ENCODE measurements at places on chromosomes 2 and 18. TPM values are rescaled to one million over a fixed set of nuclear protein-coding genes. Genes with fewer than 3 reads are reported as not detected.

MFSD2B gene
- 0.12 TPM for total RNA-seq

NAT8 gene
- total RNA-seq, result not detected

DNA sequence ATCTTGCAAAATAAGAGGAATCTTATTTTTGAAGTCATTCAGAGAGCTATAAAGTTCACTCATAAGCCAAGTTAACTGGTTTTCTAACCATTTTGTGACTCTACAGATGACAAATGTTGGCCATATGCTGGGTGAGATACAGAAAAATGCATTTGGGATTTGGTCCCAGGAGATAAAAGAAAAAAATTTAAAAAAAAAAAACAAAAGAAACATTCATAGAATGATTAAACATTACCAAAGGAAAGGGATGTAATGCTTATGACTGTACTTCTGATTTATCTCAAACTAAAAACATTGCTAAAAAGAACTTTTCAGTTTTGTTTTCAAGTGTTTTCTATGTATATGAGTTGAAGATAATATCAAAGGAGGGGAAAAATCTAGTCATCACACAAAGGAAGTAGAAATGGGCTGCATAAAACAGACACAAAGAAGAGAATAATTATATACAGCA lies 43.1 kb downstream of the PELI1 start:
- no peak overlapping the region for H3K4me3 ChIP-seq
- H3K27me3 ChIP-seq, result no peaks in the 10 kb centered on the region
- H3K36me3 ChIP-seq, result peaks cover 58% of the 10 kb centered on the region
- DNase-seq, result no peak

DNA sequence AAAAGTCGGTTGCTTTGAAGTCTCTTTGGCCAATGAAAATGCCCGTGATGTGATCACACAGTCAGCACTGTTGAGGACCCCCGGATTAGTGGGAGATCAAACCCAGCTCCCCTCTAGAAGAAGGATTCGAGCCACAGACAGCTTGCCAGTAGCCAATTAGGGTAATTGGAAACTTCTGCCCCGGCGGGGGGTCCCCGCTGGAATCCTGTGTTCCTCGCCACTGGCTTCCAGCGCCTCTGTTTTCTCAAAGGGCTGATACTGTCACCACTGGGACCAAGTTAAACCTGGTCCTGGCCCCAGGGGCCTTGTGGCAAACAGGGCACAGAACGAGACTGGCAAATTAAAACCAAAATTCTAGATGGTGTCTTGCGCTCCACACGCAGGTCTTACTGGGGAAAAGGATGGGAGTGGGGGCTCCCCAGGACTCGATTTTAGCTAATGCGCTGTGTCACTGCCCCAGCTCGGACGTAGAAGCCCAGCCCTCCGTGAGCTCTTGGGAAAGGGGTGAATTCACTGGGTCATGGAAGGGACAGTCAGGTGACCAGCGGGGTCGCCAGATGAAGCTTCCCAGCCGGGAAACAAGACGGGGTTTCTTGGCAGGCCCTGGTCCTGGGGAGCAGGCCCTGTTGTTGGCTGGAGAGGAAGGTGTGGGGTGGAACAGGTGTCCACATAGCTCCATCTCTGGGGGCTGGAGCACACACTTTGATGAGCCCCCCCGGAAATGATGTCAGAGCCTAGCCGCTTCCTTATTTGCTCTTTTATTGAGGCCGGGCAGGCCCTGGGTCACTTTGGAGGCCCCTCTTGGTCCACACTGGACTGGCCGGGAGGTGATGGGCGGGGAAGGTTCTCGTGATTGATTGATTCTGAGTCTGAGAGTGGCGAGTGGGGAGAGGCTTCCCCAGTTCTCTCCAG lies 90.2 kb downstream of the SMAD7 start:
- H3K27ac ChIP-seq, result no peak overlapping the region
- no peaks in the 10 kb centered on the region for H3K27me3 ChIP-seq
- H3K36me3 ChIP-seq, result no peaks in the 10 kb centered on the region
- peaks cover 9% of the 10 kb centered on the region for H3K4me1 ChIP-seq
- DNase-seq, result no peak

DNA sequence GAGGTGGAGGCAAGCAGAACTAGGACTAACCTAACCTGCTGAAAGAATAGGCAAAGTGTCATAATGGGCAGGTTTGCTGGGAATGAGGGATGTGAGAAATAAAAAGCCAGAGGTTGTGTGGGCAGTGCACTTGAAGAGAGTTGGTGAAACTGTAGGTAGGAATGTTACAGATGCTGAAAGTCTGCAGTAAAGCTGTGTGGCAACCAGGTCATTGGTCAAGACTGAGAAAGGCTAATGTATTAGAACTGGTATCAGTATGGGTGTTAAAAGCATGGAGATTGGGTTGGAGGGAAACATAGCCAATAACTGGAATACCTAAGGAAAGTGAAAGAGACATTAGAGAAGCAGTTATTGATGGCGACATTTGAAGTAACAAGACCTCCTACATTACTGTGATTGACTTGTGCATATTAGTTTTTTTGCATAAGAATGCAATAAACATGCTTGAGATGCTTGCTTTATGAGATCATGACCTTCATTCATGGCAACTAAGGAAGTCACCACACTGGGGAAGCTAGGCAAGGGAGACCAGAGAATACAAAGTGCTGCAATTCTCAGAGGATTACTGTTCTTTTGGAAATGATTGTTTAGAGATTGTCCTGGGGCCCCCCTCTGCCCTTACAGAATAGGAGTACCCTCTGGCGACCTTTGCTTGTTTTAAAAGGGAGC lies 11.8 kb downstream of the GULP1 start:
- H3K36me3 ChIP-seq, result no peaks in the 10 kb centered on the region
- H3K27ac ChIP-seq, result no peak overlapping the region
- no peaks in the 10 kb centered on the region for H3K4me1 ChIP-seq
- DNase-seq, result no peak

GRCh38 chr18:73711256-73711655 lies 436.4 kb downstream of the FBXO15 start:
- no peaks in the 10 kb centered on the region for H3K36me3 ChIP-seq
- H3K27me3 ChIP-seq, result no peaks in the 10 kb centered on the region
- no peak for DNase-seq
- H3K27ac ChIP-seq, result no peak overlapping the region
- no peak overlapping the region for H3K4me3 ChIP-seq
